CD4-positive, alpha-beta T cell treated with Interleukin-15 for 1 hour (primary cell): ENCODE measurements at places on chromosomes 7 and 10.

DNA sequence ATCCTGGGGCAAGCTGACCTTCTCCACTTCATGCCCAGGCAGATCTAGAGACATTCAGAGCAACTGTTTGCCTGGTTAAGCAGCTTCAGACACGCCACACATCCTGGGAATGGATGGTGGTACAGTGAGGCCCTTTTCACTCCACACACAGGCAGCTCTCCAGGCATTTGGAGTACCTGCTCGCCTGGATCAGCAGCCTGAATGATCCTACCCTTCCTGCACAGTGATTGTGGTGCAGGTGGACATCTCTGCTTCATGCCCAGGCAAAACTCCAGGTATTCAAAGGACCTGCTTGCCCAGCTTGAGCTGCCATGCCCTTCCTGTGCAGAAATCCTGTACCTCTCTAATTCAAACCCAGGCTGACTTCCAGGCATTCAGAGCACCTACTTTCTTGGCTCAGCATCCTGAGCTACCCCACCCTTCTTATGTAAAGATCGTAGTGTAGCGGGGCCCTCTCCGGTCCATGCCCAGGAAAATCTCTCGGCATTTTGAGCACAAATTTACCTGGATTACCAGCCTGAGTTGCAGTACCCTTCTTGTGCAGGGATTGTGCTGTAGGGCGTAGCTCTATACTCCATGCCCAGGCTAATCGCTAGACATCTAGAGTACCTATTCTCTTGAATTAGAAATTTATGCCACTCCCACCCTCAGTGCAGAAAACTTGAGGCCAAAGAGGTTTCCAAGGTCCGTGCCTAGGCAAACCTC lies 972.8 kb downstream of the ANKRD7 start:
- DNase-seq, result no peak

GRCh38 chr7:28155019-28155660 lies 25.5 kb downstream of the JAZF1 start:
- peak; percentile 20 for DNase-seq

- DNase-seq, result no peak
Observed at GRCh38 chr10:111968647-111969046, 214.9 kb downstream of the GPAM start.

GRCh38 chr7:86863452-86863851 lies 196.0 kb downstream of the ELAPOR2 start:
- DNase-seq, result no peak

GRCh38 chr7:114865564-114865963 lies 56.3 kb upstream of the MDFIC start:
- peak; percentile 60 for DNase-seq

DNA sequence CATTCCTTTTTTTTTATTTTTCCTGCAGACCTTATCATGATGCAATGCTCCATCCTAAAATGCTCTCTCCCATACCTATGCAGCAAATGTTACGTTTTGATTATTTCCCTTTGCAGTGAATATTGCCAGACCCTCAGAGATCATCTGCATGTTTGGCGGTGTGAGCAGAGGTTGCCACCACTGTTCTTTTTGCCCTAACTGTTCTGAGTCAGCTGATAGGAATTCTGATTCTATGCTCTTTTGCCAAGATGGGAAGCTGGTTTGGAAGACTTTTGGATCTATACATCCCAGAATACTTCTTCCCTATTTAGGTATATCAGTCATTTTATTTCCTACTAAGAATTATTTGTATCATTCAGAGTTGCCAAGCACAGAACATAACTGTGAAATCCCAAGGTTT lies 130.5 kb downstream of the KLF6 start:
- no peak for DNase-seq

DNA sequence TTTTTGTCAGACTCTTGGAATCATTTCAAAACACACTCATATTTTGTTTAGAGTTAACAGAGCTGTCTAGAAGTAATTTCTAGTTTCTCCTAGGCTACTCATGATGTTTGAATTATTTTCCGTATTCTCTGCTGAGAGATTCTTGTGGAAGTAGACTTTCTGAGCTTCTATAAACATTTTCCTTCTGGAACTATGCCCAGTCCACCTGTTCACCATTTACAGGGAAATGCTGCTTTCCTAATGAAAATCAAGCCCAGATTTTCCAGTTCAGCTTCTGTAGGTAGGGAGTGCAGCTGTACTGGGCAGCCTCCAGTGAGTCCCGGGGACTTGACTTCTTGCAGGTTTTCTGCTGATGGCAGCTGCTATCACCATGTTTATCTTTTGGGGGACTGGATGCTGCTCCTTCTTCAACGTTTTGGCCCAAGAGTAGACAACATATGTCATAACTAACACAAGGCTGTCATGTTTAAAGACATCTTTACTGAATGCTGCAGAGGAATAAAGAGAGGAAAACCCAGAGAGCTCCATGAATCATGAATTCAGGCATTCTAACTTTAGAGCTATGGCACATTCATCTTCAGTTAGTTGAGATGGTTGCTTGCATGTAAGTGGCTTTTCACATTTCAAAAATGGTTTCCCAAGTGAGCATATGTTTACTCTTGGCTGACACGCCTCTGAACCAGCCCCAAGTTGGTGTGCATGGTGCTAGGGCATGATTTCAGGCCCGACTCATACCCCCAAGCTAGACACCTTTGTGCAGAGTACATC lies 85.6 kb downstream of the SDK1 start:
- no peak for DNase-seq

DNA sequence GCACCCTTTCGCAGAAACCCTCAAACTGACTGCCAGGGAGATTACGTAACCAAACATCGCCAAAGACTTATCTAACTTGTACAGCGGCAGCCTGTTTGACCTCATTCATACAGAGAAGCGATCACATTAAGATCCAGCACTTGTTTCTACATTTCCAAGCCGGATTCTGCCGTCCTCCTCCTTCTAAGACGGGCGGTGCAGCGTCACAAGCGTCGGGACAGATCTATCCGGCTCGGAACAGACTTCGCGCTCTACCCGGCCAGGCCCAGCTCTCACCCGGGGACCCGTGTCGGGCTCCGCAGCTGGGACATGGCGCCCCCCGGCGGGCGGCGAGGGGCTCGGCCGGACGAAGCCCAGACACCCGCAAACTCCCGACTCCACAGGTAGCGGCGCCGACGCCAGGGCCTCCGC lies 373 bp downstream of the H2AZ2 start:
- DNase-seq, result peak; percentile 90

DNA sequence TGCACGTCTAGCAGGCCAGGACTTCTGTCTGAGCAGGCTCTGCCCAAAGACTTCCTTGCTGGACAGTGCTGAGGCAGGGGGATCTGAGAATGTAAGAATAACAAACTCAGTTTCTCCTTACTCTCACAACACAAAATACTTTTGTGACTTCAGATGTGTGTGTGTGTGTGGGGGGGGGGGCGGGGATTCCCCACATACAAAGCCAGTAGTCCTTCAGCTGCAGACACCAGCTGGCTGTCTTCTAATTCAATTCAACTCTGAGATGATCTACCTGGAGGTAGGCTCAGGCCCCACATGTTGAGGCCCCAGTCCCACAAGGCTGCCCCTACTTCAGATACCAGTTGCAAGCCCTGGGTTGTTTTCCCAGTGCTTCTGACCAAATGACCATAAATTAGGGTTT lies 4.7 kb upstream of the CXCL12 start:
- DNase-seq, result no peak

DNA sequence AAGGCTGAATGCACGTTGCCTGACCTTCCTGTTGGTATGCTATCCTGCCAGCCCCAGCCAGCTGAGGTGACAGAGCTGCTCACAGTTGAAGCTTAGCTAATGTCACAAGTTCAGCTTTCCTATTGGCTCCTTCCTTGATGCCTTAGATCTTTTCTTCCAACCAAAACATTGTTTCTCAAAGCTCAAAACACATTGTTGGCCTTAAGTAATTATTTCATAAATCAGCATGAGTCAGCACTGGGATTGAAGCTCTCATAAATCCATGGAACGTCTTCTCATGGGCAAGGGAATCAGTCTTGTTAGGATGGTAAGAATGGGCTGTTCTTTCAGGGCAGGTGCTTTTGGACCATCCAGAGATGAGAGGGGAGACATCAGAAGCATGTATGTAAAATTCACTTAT lies 128.1 kb upstream of the SAMD8 start:
- no peak for DNase-seq

GRCh38 chr10:131159771-131160170 lies 151.8 kb downstream of the TCERG1L start:
- DNase-seq, result no peak

DNA sequence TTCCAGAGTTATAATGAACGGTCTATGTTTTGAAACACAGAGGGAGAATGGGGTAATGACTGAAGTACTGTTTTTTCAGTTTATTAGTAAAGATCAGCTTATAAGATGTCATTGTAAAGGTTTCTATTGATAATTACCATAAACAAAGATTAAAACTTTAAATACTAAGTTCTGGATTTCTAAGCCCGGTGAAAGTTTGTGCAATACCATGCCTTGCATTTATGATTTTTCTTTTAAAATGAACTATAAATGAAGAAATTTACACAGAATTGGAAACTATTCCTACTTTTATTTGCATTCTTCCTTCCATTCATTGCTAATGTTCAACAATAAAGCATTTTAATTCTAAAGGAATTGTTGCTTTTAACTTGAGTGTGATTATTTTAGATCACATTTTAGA lies 4.9 kb downstream of the MEOX2 start:
- DNase-seq, result no peak

- DNase-seq, result no peak
Observed at GRCh38 chr10:97278491-97278989, 13.9 kb downstream of the ARHGAP19 start.

- DNase-seq, result no peak
Observed at GRCh38 chr10:130041451-130042371, 68.9 kb downstream of the C10orf143 start.

- DNase-seq, result no peak
Observed at GRCh38 chr10:79073784-79074432, 5.1 kb downstream of the ZMIZ1 start.

DNA sequence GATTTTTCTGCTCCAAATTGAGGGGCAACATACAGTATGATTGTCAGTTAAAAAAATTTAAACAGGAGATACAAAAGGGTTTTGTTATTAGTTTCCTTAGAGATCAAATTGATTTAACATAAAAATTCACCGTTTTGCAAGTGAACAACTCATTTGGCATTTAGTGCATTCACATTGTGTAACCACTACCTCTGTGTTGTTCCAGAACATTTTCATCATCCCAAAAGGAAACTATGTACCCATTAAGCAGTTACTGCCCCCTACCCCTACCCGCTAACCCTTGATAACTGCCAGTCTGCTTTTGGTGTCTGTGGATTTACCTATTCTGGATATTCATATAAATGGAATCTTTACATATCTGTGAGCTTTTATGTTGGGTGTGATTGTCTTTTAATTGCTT lies 3.1 kb downstream of the ZRANB1 start:
- no peak for DNase-seq

GRCh38 chr10:3813986-3814837 lies 29.2 kb upstream of the KLF6 start:
- no peak for DNase-seq

- no peak for DNase-seq
Observed at GRCh38 chr7:33062023-33062781, at the start of gene NT5C3A. Gene NT5C3A (minus strand): TSS chr7:33062776. CDS start chr7:33062705, 71 bp downstream.

DNA sequence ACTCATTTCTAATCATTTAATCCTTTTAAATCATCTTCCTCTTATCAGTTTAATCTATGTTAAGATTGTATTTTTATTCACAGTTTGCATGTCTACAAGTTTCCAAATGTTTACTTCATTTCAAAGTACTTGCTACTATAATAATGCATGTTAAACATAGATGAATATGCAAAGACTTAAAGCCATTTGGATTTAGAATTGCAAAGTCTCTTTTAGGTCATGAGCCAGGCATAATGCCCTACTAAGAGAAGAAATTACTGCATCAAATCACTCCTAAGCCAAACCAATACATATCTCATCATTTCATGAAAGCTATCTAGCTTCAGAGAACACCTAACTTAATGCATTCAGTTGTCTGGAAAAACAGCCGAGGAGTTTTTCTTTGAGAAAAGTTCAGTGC lies 266.1 kb downstream of the PRKG1 start:
- DNase-seq, result no peak

GRCh38 chr10:48554656-48555055 lies 50.2 kb downstream of the ARHGAP22 start:
- DNase-seq, result no peak

DNA sequence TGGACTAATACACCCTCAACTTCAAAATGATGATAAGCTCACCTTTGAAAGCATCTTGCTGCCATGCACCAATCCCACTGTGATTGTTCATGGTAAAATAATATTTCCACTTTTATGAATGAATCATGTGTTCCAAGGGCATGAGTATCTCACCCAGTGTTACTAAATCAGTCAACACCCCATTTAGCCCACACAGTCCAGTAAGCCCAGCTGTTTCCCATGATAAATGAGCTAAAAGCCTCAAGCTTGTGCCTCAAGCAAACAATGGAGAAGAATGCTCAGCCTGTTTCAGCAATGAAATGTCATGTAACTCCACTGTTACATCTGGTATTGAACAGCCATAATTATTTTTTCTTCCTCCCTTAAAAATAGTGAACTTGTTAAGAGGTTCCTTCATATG lies 442.5 kb downstream of the XPNPEP1 start:
- no peak for DNase-seq

DNA sequence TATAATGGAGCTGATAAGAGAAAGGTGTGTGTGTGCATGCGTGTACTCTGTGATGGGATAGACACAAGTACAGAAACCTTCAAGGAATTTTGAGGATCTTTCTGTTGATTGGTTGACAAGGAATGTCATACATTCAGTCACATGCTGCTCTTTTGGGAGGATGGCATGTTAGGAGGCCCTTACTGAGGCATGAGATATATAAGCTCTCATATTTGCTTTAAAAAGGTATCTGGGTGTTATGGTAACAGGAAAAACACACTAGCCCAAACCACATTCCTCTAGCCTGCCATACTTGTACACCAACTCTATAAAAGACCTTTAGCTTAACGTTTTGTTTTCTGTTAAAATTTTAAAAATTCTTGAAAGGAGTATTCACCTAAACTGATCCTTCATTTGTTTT lies 72.5 kb upstream of the EGFR start:
- DNase-seq, result no peak

- no peak for DNase-seq
Observed at GRCh38 chr10:56782503-56782902, 421.4 kb upstream of the ZWINT start.

- DNase-seq, result no peak
Observed at GRCh38 chr7:132656846-132657776, 80.8 kb upstream of the PLXNA4 start.

- DNase-seq, result no peak
Observed at GRCh38 chr10:20795391-20795790, 101.7 kb downstream of the NEBL start.

DNA sequence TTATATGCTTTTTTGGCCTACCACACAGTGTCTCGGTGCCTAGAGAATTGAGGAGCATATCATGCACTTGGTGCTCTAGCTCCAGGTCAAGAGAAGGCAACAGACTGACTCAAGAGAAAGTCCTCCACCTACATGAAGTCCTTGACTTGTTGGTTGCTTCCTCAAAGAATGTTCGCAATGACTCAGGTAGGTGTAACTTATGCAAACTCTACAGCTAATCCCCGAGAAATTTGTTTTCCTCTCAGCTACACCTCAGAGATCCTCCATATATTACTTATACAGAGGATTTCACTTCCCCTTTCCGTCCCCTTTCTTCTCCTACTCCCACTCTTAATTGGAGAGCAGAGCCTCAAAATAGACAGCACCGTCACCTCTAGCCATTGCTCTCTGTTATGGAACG lies 1013.1 kb downstream of the KCNMA1 start:
- DNase-seq, result no peak
